ENCODE measurements at places on chromosomes 11 and 22.

- DNase-seq: no peak
These were observed 7.5 kb upstream of the MS4A7 start for GRCh38 chr11:60370811-60371298.

DNA sequence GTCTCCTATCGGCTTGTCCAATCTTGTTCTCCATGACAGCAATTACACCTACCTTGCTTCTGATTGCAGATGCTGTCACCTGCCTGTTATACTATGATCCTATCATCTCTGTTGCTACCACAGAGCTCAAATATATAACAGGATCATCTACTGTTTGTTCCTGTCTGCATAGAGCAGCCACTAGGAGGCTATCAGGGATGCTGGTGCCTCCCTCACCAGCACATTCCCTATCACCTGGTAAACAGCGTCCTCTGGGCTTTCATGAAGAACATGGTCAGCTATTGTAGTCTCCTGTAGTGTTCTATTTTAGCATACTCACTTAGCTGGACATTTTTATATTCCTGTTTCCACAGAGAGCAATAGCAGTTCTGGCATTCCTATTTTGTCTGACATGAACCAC lies 87.8 kb upstream of the FAT3 start:
- no peak for DNase-seq

DNA sequence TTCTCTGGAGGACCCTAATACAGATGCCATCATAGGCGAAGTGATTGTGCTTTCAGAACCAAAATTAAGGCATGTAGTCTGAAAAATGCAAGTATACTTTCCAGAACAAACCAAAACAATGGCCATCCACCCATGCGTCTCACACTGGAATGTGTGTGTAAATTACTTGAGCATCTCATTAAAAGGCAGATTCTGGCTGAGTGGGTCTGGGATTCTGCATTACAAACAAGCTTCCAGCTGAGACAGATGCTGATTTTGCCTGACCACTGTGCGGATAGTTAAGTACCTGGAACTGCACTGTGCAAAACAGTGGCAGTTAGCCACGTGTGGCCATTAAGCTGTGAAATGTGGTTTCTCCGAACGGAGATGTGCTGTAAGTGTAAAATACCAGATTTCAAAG lies 26.2 kb downstream of the RRP7A start:
- no peak for DNase-seq

DNA sequence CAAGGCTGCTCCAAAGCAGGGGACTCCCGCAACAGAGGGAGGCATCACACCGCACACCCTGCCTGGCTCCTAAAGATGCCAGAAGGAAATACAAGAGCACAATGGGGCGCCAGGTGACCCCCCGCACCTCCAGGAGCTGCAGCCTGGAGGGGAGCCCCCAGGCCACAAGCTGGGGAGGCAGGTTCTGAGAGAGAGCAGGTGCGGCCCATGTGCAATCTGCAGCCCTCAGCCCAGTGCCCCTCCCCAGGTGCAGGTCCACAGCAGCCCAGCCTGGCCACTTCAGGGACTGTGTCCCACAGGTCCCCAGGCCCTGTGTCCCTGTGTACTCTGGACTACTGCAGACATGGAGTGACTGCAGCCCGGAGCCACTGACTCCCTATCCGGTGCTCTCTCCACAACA lies 13.1 kb downstream of the WNT7B start:
- no peak for DNase-seq

GRCh38 chr11:128705124-128705920 lies 11.4 kb downstream of the FLI1 start:
- DNase-seq: no peak

GRCh38 chr11:110082899-110083298 lies 10.3 kb upstream of the ZC3H12C start:
- DNase-seq: no peak

DNA sequence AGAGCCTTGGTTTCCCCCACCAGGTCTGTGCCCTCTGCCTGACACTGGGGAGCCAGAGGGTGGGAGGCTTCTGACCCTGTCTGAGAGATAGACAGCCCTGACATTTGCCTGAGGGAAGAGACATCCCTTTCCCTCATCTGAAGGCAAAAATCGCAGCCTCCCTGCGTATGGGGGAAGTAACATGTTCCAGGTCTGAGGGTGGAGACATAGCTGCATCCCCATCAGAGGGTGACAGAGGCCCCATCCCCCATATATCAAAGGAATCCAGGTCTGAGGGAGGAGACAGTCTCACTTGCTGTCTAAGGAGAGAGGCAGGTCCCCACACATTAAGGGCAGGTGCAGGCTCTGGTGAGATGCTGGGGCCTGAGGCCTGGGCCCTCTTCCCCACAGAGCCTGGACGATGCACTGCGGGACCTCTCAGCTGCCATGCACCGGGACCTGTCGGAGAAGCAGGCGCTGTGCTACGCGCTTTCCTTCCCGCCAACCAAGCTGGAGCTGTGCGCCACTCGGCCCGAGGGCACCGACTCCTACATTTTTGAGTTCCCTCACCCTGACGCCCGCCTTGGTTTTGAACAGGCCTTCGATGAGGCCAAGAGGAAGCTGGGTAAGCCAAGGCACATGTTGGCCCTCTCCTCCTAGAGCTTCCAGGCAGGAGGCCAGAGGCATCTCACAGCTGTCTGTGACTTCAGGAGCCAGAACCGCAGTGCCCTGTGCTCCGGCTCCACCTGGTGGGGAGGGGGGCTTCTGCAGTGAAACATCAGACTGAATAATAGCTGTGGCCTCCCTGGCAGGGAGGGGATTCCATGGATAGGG lies 16.1 kb upstream of the RELT start:
- no peak for DNase-seq

- no peak for DNase-seq
These were observed 6.0 kb upstream of the SLC35C1 start for GRCh38 chr11:45798793-45799441.

DNA sequence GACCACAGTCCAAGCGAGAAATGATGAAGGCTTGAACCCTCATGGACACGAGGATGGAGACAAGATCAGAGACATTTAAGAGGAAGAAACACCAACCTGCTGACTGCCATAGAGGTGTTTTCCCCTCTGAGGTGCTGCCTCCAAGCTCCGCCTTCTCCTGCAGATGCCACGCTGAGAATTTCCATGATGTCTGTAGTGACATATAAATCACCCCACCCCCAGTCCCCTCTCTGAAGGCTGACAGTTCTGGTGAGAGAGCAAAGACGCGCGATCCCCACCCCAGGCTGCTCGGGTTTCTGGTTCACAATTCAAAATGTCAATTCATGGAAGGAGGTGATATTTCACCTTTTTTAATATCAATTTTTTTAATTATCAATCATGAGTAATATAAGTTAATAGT lies 28.2 kb downstream of the LRRC32 start:
- no peak for DNase-seq

DNA sequence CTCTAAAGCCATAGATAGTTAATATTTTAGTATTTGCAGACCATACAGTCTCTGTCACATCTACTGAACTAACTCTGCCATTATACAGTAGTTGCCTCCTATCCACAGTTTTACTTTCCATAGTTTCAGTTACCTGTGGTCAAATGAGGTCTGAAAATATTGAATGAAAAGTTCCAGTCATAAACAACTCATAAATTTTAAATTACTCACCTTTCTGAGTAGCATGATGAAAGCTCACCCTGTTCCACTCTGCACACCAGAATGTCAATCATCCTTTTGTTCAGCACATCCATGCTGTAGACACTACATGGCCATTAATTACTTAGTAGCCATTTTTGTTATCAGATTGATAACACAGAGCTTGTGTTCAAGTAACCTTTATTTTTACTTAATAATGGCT lies 51.7 kb upstream of the ME3 start:
- no peak for DNase-seq

Measured in substantia nigra (tissue), 51 donors.